ENCODE measurements at places on chromosomes 2 and 18. TPM values are rescaled to one million over a fixed set of nuclear protein-coding genes. Genes with fewer than 3 reads are reported as not detected.

GAREM2 gene
- total RNA-seq: 0.31 TPM

TCF7L1 gene
- total RNA-seq: 0.04 TPM

HOXD8 gene
- total RNA-seq: not detected

RNF152 gene
- not detected for total RNA-seq

TGFA gene
- 15.3 TPM for total RNA-seq

TEKT4 gene
- not detected for total RNA-seq

GPR45 gene
- total RNA-seq: not detected

DCDC2C gene
- total RNA-seq: not detected

DSG3 gene
- not detected for total RNA-seq

VWA3B gene
- total RNA-seq: not detected

TFPI gene
- 301 TPM for total RNA-seq

MAL gene
- total RNA-seq: not detected

CD28 gene
- total RNA-seq: not detected

FABP1 gene
- 930 TPM for total RNA-seq

STEAP3 gene
- 12.8 TPM for total RNA-seq

COL6A3 gene
- not detected for total RNA-seq

KLHL29 gene
- total RNA-seq: not detected

ALKAL2 gene
- 0.22 TPM for total RNA-seq

HRH4 gene
- not detected for total RNA-seq

SNORC gene
- 48.5 TPM for total RNA-seq

CEP192 gene
- total RNA-seq: 33.6 TPM

MC2R gene
- not detected for total RNA-seq

KLHL30 gene
- total RNA-seq: not detected

KIF5C gene
- 0.15 TPM for total RNA-seq

FAM228B gene
- total RNA-seq: 1.1 TPM

DSC2 gene
- 19.6 TPM for total RNA-seq

NEU2 gene
- not detected for total RNA-seq

LRRC30 gene
- total RNA-seq: not detected

APLF gene
- total RNA-seq: 2.2 TPM

SRSF7 gene
- total RNA-seq: 275 TPM

CRYGD gene
- total RNA-seq: not detected

TRIM43 gene
- total RNA-seq: not detected

KCNJ13 gene
- not detected for total RNA-seq

SIX3 gene
- total RNA-seq: not detected

HOXD13 gene
- not detected for total RNA-seq

AQP12B gene
- total RNA-seq: not detected

GREB1L gene
- total RNA-seq: 0.63 TPM

PEX13 gene
- total RNA-seq: 75.9 TPM

TCF23 gene
- 0.04 TPM for total RNA-seq

ZNF892 gene
- 0.21 TPM for total RNA-seq

AKAIN1 gene
- not detected for total RNA-seq

ADD2 gene
- total RNA-seq: 0.13 TPM

POTEI gene
- 0.48 TPM for total RNA-seq

MYO1B gene
- total RNA-seq: 89.8 TPM

BOLL gene
- not detected for total RNA-seq

TMEM37 gene
- total RNA-seq: 23.7 TPM

CCDC150 gene
- total RNA-seq: 9.1 TPM

All from HepG2 (cell line).